ENCODE measurements at places on chromosomes 2 and 18. TPM values are rescaled to one million over a fixed set of nuclear protein-coding genes. Genes with fewer than 3 reads are reported as not detected.
A peak's percentile ranks its signal among the peaks of the same experiment; 100 is the strongest.

GRCh38 chr2:15652801-15653200 is 61.1 kb downstream of the DDX1 start:
- DNase-seq, result no peak

C1QL2 gene
- not detected for polyA plus RNA-seq

- DNase-seq, result no peak
Observed at GRCh38 chr2:212975333-212975732, 176.1 kb downstream of the IKZF2 start.

DNA sequence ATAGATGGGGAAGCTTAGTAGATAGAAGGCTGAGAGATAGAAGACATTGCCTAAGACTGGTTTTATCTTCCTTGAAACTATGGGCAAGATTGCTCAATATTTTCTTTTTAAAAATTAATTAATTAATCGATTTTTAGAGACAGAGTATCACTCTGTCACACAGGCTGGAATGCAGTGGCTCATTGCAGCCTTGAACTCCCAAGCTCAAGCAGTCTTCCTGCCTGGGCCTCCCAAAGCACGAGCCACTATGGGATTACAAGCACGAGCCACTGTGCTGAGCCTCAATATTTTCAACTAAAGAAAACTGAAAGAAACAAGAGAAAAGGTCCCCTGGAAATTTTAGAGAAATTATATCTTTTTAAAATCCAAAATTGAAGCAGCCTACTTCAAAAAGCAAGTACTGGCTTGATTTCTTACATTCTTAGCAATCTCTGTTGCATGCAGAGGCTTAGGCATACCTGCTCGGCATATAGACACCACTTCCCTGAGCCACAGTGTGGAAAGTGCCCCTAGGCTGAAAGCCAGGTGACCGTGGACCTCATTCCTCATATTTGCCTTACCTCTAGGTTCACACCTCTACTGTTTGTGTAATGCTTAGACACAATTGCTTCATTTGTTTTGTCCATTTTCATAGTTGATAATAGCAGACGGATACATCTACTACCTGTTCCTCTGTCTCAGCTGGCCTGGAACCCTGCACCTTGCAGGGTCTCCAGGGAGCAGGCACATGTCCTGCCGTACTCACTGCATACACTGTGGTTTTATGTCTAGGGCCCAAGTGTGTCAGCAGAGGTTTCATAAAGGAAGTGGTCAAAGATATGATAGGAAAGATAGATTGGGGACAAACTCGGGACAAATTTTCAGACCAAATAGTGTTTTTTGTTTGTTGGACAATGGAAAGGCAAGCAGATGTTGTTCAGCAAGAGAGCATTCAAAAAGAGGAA is 166.5 kb upstream of the ALPP start:
- no peak for DNase-seq

- DNase-seq, result peak; percentile 50
Observed at GRCh38 chr2:55923091-55923981, at the start of gene EFEMP1. TSS of gene EFEMP1 (minus strand) at chr2:55923782. CDS start at chr2:55922440, 1,342 bp downstream.

POTEJ gene
- 0.16 TPM for polyA plus RNA-seq

ZNG1B gene
- 59.7 TPM for polyA plus RNA-seq

All from right lung (tissue), 10 donors.